ENCODE measurements at places on chromosomes 1 and 21.

DNA sequence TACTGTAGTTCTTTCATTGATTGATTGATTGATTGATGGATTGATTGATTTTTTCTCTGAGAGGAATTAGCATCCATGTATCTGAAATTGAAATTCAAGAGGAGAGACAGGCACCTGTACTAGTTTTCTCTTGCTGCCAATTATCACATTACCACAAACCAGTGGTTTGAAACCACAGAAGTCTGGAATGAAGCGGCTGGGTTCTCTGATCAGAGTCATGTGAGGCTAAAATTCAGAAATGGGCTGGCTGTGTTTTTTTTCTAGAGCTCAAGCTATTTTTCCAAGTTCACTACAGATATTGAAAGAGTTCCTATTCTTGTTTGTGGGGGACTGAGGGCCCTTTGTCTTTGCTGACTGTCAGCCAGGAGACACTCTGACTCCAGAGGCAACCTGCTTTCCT lies 10.0 kb downstream of the NBPF3 start:
- no peak for DNase-seq

DNA sequence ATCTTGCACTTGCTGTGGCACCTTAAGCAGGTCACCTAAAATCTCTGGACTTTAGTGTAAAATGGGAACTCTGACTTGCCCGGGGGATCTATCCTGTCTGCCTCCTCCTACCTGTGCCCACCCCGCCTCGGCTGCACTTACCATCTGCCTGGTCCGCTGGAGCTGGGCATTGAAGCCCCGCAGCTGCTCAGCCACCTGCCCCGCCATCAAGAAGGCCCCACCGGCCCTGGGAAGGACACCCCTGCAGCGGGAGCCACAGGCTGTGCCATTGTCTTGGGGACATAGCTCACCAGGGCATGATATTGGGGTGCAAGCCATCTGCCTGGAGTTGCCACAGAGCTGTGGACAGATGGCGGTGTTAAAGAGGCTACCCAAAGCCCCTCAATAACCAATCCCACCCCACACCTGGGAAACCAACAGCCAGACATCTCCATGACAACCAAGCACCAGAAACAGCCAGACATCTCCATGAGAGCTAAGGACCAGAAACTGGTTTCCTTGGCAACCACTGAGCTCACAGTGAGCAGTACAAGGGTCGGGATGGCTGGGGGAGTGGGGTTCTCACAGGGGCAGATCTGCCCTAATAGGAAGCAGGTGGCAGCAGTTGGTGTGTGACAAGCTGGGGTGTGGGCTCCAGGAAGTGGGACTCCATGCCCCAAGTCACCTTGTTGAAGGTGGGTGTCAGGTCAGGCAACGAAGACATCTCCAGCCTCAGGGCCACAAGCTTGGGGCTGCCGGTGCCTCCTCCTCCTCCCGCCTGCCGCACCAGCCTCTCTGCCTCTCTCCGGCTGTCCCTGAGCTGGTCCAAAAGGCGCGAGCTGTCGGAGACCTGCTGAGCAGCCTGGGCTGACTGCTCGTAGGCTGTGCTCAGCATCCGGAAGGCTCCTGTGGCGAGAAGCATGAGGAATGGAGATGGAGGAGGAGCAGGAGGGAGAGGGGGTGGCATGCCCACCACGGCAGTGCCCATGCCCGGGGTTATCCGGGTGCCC lies 29.1 kb downstream of the LAMB3 start:
- DNase-seq = no peak

DNA sequence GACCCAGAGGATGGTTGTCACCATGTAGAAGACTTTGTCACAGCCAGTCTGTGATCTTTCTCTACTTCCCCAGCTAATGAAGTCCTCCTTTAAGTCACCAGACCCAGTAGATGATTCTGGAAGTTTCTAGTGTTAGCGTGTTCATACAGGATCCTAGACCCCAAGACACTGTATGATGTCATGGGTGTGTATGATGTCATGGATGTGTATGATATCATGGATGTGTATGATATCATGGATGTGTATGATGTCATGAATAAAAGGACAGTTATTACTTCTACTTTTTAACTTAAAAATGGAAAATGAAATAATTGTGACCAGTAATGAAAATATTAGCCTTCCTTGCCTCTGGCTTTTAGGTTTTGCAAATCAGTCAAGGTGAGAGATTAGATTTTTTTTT lies 260.0 kb downstream of the FMN2 start:
- no peak for DNase-seq

- no peak for DNase-seq
Observed at GRCh38 chr1:216688127-216688657, 35.0 kb downstream of the ESRRG start.

DNA sequence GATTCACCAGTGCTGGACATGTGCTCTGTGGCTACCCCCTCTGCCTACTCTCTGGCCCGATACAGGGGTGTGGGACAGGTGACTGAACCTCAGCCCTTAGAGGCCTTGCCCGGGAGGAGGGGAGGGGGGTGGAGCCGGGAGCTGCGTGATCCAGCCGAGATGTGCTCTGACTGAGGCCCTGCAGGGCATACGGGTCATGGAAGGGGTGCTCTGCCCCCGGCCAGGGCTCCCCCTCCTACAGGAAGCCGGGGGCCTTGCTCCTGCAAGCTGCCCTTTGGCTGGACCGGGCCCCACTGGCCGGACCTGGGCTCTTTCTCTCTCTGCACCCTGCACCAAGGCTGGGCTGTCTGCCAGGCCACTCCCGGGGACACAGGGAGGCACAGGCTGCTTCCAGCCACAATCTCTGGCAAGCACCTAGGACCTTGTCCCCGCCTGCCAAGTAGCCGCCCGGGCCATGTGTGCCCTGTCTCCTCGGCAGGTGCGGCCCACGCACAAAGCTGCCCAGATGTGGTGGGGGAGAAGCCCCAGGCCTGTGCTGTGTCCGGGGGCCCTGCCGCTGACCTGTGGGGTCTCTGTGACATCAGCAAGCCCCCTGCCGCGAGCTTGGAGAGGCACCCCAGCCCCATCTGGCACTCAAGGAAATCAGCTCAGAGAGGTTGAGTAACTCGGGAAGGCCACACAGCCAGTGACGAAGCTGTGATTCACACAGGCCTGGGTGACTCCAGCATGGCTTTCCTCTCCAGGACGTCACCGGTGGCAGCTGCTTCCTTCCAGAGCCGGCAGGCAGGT lies 1.5 kb downstream of the SCNN1D start:
- DNase-seq = no peak

DNA sequence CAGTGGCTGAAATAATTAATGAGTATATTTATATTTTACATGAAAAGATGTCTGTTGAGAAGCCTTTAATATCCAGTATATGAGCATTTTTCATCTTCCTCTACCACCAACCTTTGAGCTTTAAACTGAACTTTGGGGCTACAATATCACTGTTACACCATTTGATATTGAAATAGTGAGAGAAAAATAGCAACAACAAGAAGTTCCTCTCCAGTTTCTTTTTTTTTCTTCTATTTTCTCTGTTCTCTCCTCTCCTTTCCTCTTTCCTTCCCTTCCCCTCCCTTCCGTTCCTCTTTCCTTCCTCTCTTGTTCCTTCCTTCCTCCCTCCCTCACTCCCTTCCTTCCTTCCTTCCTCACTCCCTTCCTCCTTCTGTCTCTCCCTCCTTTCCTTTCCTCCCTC lies 1591.4 kb downstream of the PLA2G4A start:
- DNase-seq = no peak

GRCh38 chr1:173023343-173023742 lies 27.4 kb downstream of the TNFSF18 start:
- DNase-seq = no peak

DNA sequence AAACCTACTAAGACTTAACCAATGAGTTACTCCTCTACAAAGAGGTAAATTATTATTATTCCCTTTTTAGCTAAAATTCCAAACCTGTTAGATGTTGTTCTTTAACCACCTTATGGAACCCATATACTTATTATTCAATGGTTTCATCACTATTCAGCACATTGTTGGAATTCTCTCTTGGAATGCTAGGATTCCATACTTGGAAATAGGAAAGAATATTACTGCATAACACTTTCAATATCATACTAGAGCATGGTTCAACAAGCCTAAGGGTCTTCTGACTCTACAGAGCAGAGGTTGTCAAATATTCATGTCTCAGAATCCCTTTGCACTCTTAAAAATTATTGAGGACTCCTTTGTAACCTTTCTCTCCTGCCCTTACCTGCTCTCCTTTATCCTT lies 69.4 kb downstream of the DEGS1 start:
- DNase-seq = no peak

- no peak for DNase-seq
Observed at GRCh38 chr1:210663730-210664573, 335.2 kb downstream of the HHAT start.

DNA sequence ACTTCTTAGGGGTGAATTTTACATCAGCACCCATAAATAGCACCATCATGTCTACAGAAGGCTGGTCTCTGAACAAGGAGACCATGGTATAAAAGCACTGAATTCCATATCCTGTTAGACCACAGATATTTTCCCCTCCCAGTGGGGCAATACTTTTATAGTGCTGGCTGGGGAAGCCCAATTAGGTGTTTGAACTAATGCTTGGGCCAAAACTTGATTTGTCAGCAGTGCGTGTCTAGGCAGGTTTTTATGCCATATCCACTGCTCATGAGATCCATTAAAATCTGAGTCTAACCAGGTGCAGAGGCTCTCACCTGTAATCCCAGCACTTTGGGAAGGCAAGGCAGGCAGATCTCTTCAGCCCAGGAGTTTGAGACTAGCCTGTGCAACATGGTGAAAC lies 623.0 kb downstream of the NPHP4 start:
- no peak for DNase-seq

GRCh38 chr1:69947837-69948236 lies 257.5 kb downstream of the LRRC40 start:
- DNase-seq = no peak

- DNase-seq = peak; percentile 80
Observed at GRCh38 chr21:42534421-42535378, 21.0 kb downstream of the SLC37A1 start.

DNA sequence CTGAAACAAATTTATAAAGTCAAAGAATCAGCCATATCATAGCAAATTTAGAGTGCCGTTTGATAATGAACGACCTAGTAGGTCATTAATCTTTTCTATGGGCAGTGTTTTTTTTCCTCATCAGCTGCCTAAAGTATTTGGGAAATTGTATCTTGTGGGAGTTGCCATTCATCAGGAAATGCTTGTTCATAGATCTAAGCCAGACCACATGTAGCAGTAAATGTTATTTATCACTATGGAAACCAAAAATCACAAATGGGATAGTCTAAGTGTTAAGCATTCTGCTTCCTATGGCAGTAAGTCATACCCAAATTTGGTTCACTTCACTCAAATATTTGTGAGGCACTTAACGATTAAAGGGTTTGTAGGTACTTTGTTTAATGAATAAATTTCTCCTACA lies 52.9 kb downstream of the LRRC8D start:
- DNase-seq = no peak

GRCh38 chr1:26234644-26235370 lies 807 bp downstream of the CEP85 start:
- DNase-seq = peak; percentile 56

DNA sequence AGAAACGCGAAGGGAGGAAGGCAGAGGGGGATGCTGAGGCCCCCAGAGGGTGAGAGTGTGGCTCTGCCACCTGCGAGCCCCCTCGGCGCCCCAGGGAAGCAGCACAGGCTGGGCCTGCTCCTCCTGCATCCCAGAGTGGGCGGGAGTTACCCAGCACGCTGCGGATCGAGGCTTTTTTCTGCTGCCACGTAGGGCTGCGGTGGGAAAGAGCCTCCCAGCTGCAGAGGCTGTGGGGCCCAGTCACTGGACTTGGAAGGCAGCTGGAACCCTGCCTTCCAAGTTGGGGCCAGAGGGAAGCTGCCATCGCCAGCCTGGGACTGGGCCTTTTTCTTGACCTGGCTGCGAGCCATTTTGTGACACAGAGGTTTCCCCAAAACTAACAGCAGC lies 2.3 kb upstream of the GRIK3 start:
- DNase-seq = no peak

GRCh38 chr1:241271427-241271826 lies 85.6 kb downstream of the RGS7 start:
- DNase-seq = no peak

DNA sequence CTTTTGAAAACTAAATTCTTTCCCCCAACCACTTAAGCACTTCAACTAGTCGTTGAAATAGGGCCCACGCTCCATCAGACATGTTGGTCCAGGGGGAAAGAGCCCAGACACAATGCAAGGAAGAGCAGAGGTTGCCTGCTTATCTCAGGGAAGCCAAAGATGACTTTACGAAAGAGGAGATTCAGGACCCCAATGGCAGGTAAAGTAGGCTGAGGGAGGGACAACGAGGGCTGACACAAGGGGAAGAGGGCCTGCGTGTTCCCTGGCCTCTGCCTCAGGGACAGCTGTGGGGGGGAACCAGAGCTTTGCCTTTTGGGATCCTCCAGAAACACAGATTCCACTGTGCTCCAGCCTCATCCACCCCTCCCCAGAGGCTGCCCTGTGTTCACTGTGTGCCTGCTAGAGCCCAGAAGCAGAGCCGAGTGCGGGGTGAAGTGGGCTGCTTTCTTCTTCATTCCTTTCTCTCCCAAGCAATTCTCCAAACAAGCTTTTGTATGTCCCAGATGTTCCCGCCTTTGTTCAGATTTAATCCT lies 135.5 kb upstream of the GRIK3 start:
- DNase-seq = no peak

- DNase-seq = peak; percentile 97
Observed at GRCh38 chr1:247103859-247104591, at the start of gene ZNF669. ZNF669 (minus strand) TSS chr1:247104356; CDS start chr1:247104199, 157 bp downstream.

GRCh38 chr1:51282605-51283004 lies 46.5 kb downstream of the RNF11 start:
- DNase-seq = no peak

DNA sequence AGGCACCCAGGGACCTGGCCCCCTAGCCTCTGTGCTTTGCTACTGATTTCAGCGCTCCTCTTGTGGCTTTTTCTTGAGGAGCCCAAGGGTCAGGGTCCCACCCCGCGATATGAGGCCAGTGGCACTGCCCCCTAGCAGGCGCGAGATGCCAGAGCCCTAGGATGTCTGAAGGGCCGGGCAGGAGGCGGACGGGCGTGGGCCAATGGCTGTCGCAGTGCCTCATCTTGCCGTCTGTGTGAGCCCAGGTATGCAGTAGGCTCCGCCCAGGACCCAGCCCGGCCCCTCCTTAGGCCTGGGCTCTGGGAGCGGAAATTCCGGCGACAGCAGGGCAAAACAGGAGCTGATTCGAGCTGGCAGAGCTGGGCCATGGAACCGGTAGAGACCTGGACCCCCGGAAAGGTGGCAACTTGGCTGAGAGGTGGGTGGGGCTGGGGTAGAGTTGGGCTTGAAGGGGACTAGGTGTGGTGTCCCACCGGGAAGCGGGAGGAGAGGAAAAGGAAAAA lies at the start of gene CNKSR1:
TSS of gene CNKSR1 (plus strand) at position 310 of the 503 bp plus-strand sequence. CDS start at position 367, 57 bp downstream.
- no peak for DNase-seq

All from NB4 (cell line).